ENCODE measurements at places on chromosomes 2 and 18. TPM values are rescaled to one million over a fixed set of nuclear protein-coding genes. Genes with fewer than 3 reads are reported as not detected.
A peak's percentile ranks its signal among the peaks of the same experiment; 100 is the strongest.

GRCh38 chr18:49193897-49194296 lies 243.1 kb upstream of the SMAD7 start:
- no peak for DNase-seq
- no peak overlapping the region for H3K4me3 ChIP-seq
- H3K27ac ChIP-seq, result no peak overlapping the region
- H3K27me3 ChIP-seq, result no peaks in the 10 kb centered on the region
- peaks cover 5% of the 10 kb centered on the region for H3K4me1 ChIP-seq

Gene KIF5C
- 0.47 TPM for total RNA-seq

DNA sequence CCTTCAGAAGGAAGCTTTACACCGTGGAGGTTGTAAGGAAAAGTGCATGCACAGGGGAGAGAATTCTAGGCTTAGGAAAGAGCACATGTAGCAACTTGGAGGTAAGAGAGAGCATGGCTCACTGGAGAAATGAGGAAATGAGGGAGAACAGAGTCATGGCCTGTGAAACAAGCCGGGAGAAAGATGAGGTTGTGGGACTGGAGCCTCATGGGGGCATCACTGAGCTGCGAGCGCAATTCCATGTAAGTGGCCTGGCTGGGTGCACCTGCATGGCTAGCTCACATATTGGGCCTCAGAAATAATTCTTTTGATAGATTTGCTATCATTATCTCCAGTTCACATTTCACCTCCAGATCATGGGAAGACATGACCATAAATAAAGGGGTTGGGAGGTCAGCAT lies 785.5 kb upstream of the RAB6C start:
- DNase-seq, result no peak
- H3K4me3 ChIP-seq, result no peak overlapping the region
- H3K27me3 ChIP-seq, result no peaks in the 10 kb centered on the region
- no peaks in the 10 kb centered on the region for H3K4me1 ChIP-seq
- no peak overlapping the region for H3K27ac ChIP-seq

Gene UGT1A10
- total RNA-seq, result not detected

DNA sequence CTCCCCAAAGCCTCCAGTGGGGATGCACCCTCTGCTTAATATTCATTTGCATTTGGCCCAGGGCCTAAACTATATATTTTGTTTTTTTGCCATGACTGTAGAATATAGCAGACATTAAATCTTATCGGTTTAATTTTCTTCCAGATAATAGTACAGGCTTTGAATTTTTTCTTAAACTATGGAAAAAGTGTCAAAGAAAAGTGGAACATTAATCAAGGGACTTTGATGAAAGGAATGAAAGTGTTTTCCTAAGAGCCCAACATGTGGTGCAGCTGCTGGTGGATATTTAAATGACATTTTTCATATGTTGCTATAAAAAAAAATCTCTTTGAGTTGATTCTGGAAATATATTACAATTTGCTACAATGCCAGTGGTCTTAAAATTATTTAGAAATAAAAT lies 346.8 kb downstream of the CYP26B1 start:
- no peak overlapping the region for H3K4me3 ChIP-seq
- no peaks in the 10 kb centered on the region for H3K27me3 ChIP-seq
- no peaks in the 10 kb centered on the region for H3K36me3 ChIP-seq
- no peaks in the 10 kb centered on the region for H3K4me1 ChIP-seq
- no peak overlapping the region for H3K27ac ChIP-seq
- DNase-seq, result no peak

Gene ANKRD23
- 3.5 TPM for total RNA-seq

Gene IL1F10
- not detected for total RNA-seq

DNA sequence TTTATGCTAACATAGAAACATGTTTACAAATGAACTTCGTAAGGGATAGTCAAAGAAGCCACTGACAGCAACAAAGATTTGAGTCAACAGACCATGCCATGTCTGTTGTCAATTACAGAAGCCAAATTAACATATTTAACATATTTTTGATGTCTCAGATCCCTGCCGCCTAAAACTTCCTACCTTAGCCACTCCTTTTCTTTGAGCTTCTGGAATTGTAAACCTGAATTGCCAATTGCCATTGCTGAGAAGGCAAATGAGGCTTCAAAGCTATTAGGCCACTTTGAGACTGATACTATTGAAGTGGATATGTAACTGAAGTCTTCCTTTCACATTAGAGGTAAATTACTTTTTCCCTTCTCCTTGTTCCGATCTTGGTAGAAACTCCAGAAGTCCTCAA lies 66.0 kb upstream of the DSEL start:
- no peak overlapping the region for H3K27ac ChIP-seq
- no peak overlapping the region for H3K4me3 ChIP-seq
- no peak for DNase-seq
- H3K4me1 ChIP-seq, result no peaks in the 10 kb centered on the region
- H3K36me3 ChIP-seq, result no peaks in the 10 kb centered on the region
- no peaks in the 10 kb centered on the region for H3K27me3 ChIP-seq

Gene SERPINB2
- total RNA-seq, result not detected

GRCh38 chr2:191846515-191847476 lies at the start of gene CAVIN2:
TSS of gene CAVIN2 (minus strand) at chr2:191847088. CDS start at chr2:191846925, 163 bp downstream.
- peak within 1 kb of the TSS; percentile 95 for H3K27ac ChIP-seq
- DNase-seq, result peak; percentile 67
- H3K36me3 ChIP-seq, result peaks cover 6% of the 10 kb centered on the region
- H3K4me3 ChIP-seq, result peak within 1 kb of the TSS; percentile 72
- H3K27me3 ChIP-seq, result no peaks in the 10 kb centered on the region
- H3K4me1 ChIP-seq, result peaks cover 43% of the 10 kb centered on the region

- H3K4me1 ChIP-seq, result peaks cover 3% of the 10 kb centered on the region
- no peak for DNase-seq
- no peaks in the 10 kb centered on the region for H3K27me3 ChIP-seq
- H3K4me3 ChIP-seq, result no peak overlapping the region
- H3K27ac ChIP-seq, result no peak overlapping the region
Measured at GRCh38 chr2:153299809-153300208, 178.8 kb downstream of the RPRM start.

- H3K27ac ChIP-seq, result peak overlapping the region; percentile 14
- peaks cover 32% of the 10 kb centered on the region for H3K36me3 ChIP-seq
- no peak for DNase-seq
- no peaks in the 10 kb centered on the region for H3K27me3 ChIP-seq
- H3K4me3 ChIP-seq, result no peak overlapping the region
Measured at GRCh38 chr18:58915006-58915799, 50.5 kb downstream of the ZNF532 start.

GRCh38 chr2:176164611-176165369 lies 7.7 kb downstream of the HOXD3 start:
- no peak overlapping the region for H3K4me3 ChIP-seq
- H3K27ac ChIP-seq, result no peak overlapping the region
- peaks cover 100% of the 10 kb centered on the region for H3K27me3 ChIP-seq

DNA sequence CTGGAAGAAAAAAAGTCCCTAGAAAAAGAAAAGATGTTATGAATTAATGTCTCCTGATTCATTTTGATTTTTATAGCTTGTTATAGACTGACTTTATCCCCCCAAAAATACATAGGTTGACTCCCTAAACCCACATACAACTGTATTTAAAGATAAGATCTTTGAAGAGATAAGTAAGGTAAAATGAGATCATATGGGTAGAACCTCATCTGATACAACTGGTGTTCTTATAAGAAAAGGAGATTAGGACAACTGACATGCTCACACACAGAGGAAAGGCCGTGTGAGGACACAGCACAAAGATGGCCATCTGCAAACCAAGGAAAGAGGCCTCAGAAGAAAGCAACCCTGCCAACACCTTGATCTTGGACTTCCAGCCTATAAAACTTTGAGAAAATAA lies 117.5 kb downstream of the CD226 start:
- H3K4me1 ChIP-seq, result no peaks in the 10 kb centered on the region
- no peak overlapping the region for H3K27ac ChIP-seq
- no peak overlapping the region for H3K4me3 ChIP-seq
- H3K36me3 ChIP-seq, result no peaks in the 10 kb centered on the region
- no peak for DNase-seq

Gene EGR4
- not detected for total RNA-seq

DNA sequence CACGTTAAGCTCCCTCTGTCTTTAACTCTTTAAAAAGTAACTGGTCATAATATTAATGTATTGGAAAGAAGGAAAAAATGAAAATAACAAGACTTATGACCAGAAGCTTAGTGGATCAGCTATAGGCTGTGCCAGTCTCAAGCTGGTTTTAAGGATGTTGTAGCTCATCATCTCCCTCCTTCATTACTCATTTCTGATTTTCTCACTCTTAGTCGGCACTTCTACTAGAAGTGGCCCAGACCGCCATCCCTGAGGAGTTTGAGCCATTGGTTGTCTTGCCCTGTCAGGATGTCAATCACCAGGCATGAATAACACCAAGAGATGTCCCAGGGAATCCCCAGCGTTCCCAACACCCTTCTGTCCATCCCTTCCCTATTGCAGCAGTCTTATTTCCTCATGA lies 151.5 kb downstream of the ASXL3 start:
- no peak overlapping the region for H3K4me3 ChIP-seq
- no peak overlapping the region for H3K27ac ChIP-seq
- no peak for DNase-seq
- H3K27me3 ChIP-seq, result no peaks in the 10 kb centered on the region

Gene ANKAR
- 10.3 TPM for total RNA-seq

DNA sequence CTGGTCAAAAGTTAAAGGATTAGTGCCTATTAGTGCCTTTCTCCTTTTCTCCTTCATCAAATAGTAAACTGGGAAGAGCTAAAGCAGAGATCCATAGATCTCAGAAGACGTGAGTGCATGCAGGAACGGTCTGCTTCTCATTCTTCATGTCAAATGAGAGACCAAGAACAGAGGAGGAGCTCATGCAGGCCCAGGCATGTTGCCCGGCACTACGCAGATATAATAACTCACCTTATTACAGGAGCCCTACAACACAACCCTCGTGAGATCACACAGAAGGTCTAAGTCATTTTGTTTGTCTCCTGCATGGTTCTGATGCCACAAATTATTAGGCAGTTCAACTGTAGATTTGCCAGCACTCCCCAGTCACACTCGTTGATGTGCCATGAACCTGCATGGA lies 71.8 kb downstream of the CMPK2 start:
- no peaks in the 10 kb centered on the region for H3K27me3 ChIP-seq
- H3K4me1 ChIP-seq, result no peaks in the 10 kb centered on the region
- no peak overlapping the region for H3K4me3 ChIP-seq
- DNase-seq, result no peak
- no peaks in the 10 kb centered on the region for H3K36me3 ChIP-seq
- no peak overlapping the region for H3K27ac ChIP-seq

Gene IL18R1
- total RNA-seq, result 27.5 TPM

DNA sequence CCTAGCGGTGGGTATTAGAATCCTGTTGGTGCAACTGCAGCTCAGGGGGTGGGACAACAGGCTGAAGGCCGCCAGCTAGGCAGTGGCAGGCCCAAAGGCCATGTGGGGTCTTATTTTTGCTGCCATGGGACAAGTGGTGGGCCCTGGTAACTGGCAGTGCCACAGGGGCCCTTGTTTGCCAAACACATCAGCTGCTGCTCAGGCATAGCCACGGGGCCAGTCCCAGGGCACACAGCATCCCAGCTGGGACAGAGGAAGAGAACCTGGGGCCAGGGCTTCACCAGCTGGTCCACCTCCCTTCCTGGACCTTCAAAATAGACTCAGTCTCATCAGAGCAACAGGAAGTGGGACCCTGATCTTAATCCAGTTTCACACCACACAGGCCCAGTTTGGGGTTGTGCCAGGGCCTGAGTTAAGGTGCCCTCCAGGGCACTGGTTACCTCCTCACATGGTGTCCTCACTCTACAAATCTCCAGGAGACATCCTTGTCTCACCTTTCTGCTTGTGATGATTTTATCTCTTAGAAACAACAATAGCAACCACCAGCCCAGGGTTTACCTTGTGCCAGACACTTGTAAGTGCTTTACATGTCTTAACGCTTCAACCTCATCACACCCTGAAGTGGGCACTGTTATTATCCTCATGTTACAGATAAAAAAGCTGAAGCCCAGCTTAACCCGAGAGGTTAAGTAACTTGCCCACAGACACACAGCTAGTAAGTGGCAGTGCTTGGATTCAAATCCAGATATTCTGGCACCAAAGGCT lies 98.5 kb downstream of the GYPC start:
- no peak overlapping the region for H3K27ac ChIP-seq
- H3K4me3 ChIP-seq, result no peak overlapping the region
- H3K27me3 ChIP-seq, result no peaks in the 10 kb centered on the region
- DNase-seq, result no peak
- H3K36me3 ChIP-seq, result no peaks in the 10 kb centered on the region

DNA sequence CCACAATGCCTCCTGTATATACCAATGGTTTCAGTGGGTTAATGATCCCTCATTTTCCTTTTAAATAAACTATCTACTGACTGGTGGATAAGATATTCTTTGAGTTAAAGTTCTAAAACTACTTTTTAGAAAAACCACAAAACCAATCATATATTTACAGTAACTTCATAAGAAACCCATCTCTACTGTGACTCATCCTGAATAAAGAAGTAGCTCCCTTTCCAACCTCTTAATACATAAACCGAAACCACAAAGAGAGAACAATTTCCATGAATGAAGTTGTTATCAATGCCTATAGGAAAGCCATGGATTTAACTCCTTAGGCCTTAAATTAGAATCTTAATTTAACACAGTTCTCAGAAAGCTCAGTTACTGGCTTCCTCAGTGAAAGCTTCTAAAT lies 227.0 kb upstream of the SMAD7 start:
- no peak for DNase-seq
- no peaks in the 10 kb centered on the region for H3K4me1 ChIP-seq
- no peaks in the 10 kb centered on the region for H3K36me3 ChIP-seq
- H3K4me3 ChIP-seq, result no peak overlapping the region
- H3K27ac ChIP-seq, result no peak overlapping the region

- peaks cover 36% of the 10 kb centered on the region for H3K36me3 ChIP-seq
- DNase-seq, result no peak
- no peak overlapping the region for H3K27ac ChIP-seq
- no peaks in the 10 kb centered on the region for H3K27me3 ChIP-seq
- H3K4me1 ChIP-seq, result no peaks in the 10 kb centered on the region
- H3K4me3 ChIP-seq, result no peak overlapping the region
Measured at GRCh38 chr18:697800-698199, 14.6 kb downstream of the ENOSF1 start.

Gene EFEMP1
- total RNA-seq, result 219 TPM

- no peak overlapping the region for H3K4me3 ChIP-seq
- DNase-seq, result no peak
- H3K4me1 ChIP-seq, result peaks cover 28% of the 10 kb centered on the region
- peaks cover 7% of the 10 kb centered on the region for H3K36me3 ChIP-seq
Measured at GRCh38 chr2:26068602-26069298, 34.9 kb downstream of the RAB10 start.

DNA sequence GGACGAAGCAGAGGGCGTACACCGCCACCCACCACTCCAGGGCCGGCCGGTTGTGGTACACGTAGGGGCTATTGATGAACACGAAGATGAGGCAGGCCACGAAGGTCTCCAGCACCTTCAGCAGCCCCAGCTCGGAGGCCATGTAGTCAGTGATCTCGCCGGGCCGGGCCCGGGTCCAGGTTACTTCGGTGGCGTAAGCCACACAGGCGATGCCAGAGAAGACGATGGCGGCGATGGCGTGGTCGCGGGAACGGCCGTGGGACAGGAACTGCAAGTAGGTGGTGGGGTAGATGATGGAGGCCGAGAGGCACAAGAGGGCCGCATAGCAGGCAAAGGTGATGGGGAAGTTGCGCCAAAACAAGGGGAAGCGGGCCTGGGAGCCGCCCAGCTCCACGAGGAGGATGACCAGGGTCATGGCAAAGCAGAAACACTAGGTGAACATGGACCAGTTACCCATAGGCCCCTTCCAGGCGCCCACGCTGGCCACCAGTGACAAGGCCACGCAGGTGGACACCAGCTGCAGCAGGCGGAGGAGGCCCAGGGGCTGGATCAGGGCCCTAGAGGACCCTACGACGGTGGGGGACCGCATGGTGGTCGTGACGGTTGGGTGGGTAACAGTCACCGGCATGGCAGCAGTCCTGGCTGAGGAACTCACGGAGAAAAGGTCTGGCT lies 128.4 kb upstream of the FAM98A start:
- DNase-seq, result no peak
- no peak overlapping the region for H3K27ac ChIP-seq
- no peaks in the 10 kb centered on the region for H3K36me3 ChIP-seq
- no peaks in the 10 kb centered on the region for H3K27me3 ChIP-seq
- no peak overlapping the region for H3K4me3 ChIP-seq
